Stimulated activated CD8-positive, alpha-beta memory T cell treated with anti-CD3 and anti-CD28 coated beads, Interleukin-15, amount 100 ng/mL, for 4 hours (primary cell): ENCODE measurements at places on chromosomes 16 and 17.

DNA sequence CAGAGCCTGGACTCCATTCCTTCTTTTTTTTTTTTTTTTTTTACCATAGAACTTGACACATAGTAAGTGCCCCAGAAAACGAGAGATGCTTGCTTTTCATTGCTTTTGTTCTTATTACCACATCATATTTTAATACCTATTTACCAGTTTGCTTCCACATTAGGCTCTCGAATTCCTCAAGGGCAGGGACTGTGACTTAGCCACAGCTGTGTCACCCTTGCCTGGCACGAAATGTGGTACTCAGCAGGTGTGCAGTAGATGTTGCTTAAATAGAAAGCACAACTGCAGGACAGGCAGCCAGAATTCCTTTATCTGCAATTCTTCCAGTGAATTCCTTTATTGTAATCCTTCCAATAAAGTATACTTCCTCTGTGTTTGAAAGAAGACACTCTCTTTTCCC, 393.0 kb downstream of the HAPSTR1 start:
- no peak for DNase-seq

DNA sequence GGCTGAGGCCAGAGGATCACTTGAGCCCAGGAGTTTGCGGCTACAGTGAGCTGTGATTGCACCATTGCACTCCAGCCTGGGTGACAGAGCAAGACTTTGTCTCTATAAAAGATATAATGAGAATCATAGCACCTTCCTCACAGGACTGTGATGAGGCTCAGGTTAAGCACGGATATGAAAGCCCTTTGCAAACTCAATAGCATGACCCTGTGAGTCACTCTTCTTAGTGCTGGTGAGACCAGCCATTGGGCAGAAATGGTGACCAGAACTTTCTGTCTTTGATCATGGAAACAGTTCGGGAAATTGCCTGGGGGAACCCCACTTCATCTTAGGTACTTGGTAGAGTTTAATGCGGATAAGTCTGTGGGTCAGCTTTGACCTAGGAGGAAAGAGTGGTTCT, 144.2 kb downstream of the PRKCB start:
- DNase-seq: no peak

DNA sequence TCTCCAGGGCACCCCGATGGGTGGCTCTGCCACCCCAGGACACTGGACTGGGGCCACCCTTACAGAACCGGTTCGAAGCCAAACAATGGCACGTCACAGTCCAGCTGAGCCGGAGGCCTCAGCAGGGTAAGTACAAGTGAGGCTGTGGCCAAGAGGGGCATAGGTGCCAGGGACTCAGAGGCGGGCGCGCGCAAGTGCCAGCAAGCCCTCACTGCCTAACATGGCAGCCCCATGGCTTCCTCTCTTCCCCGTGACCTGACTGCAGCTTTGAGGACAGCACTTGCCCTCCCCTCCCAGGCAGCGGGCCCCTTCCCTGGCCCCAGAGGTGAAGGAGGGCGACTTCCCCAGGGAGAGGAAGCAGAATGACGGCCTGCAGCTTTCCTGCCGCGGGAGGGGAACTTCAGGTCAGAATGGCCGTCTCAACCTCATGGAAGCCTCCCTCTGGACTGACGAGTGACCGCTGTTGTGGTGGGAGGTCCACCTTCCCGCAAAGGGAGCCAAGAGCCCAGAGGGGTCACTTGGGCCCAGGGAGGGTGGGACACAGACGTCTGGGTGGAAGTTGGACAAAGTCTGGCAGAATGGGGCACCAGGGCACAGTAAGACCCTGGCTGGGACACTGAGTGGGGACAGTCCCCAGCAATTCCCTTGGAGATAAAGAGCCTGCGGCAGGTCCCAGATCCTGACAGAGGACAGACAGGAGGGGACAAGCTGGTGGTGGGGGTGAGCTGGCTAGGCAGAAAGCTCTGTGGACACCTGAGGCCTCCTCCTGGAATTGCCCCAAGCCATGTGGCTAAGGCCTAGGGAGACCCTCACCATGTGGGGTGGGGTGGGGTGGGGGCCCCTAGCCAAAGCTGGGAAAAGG, 52.1 kb upstream of the TOB1 start:
- no peak for DNase-seq

GRCh38 chr16:89863741-89864526, 9.5 kb upstream of the TCF25 start:
- peak; percentile 41 for DNase-seq

DNA sequence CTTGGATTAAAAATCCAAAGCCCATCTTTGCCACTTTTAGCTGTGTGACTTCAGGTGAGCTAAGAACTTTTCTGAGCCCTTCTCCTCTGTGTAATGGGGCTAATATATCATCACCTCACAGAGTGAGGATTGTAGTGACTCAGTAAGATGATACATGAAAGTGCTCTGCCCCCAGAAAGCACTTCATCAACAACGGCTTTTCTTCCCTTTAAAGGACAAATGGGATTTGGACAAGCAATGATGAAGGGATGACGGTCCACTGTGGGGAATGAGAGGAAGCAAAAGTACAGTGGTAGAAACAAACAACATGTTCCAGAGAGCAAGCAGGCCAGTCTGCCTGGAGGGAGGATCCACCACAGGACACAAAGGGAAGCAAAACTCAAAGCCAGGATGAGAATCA, 14.3 kb upstream of the TMED6 start:
- DNase-seq: no peak

DNA sequence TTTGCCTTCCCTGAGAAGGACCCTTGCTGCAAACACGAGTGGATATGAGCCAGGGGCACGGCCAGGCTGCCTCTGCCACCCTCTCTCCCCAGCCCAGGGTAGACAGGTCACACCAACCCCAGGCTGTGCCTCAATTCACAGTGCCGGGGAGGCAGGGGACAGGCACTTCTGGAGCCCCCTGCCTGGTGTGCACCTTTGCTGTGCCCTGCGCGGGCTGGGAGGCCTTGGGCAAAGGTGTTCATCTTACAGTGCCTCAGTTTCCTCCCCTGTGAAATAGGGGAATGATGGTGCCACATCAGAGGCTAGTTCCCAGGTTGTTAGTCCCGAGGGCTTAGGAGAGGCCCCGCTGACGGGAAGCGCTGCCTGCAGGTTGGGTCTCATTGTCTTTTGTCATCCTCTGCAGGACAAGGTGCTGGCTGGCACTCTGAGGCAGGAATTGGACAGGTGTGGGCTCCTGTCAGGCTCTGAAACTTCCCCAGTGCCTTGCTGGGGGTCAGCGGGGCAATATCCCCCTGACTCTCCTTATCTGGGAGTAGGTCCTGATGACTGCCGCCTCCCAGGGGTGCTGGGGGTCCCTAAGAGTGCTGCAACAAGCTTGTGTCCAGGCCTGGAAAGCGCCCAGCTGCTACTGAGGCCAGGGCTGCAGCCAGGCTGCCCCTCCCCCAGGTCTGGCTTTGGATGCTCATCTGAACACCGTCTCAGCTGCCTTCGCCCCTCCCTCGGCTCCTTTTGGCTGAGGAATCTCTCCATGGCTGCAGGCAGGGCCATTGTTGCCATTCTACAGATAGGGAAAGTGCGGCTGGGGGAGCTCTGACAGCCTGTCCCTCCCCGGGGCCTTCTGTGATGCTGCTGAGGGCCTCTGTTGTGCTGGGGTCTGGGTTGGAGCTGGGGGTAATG, 3.1 kb downstream of the PRSS21 start:
- DNase-seq: no peak

GRCh38 chr17:58753026-58753425, 2.6 kb upstream of the PPM1E start:
- no peak for DNase-seq

- DNase-seq: no peak
These were observed 48.6 kb downstream of the ABCA8 start for GRCh38 chr17:68906638-68907037.

- DNase-seq: no peak
These were observed 13.9 kb downstream of the ITPRIPL2 start for GRCh38 chr16:19127674-19128131.

DNA sequence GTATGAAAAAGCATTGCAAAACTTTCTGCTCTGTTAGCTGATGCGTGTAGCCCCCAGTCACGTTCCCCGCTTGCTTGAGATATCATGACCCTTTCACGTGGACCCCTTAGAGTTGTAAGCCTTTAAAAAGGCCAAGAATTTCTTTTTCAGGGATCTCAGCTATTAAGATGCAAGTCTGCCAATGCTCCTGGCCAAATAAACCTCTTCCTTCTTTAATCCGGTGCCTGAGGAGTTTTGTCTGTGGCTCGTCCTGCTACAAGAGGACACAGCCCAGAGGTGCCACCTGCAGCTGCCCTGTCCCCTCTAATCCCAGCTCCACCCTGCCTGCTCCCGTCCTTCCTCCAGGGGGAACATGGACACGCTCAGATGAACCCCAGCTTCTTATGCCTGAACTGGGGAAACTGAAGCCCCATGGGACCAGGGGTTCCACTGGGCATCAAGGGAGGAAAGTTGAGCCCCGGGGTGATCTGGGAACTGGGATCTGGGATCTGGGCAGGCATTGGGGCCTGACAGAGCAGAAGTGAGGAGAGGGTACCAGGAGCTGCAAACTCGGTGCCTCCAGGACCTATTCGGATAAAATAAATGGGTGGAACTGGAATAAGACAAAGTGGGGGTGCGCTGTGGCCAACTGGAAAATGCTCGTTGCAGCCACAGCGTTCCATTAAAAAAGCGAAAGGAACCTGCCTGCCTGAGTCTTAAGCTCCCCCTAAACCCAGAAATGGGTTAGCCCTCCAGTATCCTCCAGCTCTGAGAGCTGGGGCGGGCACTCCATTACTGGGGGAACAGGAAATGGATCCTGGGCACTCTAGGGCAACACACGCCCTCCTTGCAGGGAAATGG, 19.7 kb downstream of the QPRT start:
- DNase-seq: no peak

DNA sequence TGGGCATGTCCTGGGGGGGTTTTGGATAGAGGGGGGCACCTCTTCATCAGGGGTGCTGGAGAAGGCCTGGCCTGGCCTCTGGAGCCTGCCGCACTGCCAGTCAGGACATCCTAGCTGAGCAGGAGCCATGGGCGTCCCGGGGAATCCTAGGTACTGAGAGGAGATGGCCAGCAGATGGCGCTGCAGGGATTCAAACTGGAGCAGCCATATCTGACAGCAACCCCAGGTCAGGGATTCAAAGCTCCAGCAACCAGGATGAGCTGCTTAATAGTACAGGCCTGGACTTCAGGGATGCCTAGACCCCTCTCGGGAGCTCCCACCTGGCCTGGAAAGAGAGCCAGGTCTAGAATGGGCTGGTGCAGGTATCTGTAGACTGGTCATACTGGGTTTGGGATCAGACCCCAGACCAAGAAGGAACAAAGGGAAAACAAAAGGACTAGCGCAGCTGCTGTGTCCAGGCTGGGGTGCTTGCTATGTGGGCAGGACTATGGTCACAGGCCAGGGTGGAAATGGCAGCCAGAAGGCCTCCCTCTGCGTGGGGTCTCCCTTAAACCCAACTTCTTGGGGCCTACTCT, 306.9 kb upstream of the RBFOX1 start:
- DNase-seq: no peak

DNA sequence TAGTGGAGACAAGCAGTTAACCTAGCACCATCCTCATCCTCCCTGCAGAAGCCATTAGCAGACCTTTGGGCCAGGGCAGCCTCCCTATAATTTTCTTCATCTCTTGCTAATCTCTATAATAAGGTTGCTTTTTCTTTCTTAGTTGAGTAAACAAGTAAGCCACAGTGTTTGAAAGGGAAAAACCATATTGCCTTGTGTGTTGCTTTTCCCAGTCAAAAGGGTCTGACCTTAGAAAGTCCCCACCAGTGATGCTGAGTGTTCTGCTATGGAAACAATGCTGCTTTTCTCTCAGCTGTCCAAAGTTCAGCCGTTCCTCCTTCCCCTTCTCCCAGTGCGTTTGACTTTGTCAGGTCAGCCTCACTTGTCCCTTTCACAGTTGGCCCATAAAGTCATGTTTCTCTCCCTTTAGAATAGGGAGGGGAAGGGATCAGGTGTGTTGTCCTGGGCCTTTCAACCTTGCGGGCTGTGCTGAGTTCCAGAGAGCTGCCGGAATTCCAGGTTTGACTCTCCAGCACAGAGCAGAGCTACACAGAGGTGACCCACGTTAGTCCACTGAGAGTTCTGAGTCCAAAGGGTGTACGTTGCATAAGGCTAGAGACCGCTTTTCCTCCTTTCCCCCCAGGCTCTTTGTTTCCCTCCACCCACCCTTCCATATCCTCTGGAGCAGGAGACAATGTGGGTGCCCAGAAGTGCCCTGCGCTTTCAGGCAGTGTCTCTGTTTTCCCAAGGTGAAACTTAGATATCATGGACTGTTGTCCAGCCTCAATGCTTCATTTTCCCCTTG, 15.9 kb upstream of the CLEC18C start:
- DNase-seq: no peak

GRCh38 chr17:79276821-79277220, 202.2 kb downstream of the ENGASE start:
- DNase-seq: no peak

DNA sequence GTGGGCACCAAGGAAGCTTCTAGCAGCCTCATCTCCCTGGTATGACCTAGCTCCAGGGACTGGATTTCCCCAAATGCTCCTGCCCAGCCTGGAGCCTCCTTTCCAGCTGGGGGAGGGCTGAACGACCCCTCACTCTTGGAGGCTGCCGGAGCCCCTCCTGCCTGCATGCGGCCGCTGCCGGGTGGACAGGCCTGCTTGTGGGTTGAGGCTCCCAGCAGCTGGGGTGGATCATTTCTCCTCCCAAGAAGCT, 213.6 kb downstream of the SEC14L1 start:
- no peak for DNase-seq

GRCh38 chr17:76039121-76039520, 12.0 kb upstream of the EVPL start:
- no peak for DNase-seq

- DNase-seq: no peak
These were observed 4.3 kb upstream of the CCDC154 start for GRCh38 chr16:1448536-1449116.

- DNase-seq: peak; percentile 69
These were observed 9.2 kb downstream of the TBKBP1 start for GRCh38 chr17:47703191-47703591.

DNA sequence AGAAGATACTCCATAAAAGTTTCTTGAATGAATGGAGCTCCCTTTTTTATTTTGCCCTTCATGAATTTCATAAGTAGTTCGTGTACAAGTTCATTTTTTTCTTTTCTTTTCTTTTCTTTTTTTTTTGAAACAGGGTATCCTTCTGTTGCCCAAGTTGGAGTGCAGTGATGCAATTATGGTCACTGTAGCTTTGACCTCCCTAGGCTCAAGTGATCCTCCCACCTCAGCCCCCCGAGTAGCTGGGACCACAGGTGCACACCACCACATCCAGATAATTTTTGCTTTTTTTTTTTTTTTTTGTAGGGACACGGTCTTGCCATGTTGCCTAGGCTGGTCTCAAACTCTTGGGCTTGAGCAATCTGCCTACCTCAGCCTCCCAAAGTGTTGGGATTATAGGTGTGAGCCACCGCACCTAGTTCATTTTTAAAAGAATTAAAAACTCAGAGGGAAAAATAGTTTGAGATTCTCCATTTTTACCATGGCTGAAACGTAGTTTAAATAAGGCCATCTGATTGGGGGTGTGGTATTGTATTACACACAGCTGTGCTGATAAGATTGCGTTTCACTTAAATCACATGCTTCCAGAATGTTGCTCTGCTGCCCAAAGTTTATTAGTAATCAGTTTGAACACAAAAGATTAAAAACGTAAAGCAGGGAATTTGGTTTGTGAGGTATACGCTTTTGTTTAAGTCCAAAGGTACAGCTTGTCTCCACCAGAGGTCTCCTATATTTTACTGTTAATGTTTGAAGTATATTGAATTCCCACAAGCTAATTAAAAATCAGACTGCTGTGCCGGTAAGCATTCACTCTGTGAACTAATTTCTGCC, 154.1 kb downstream of the SOCS1 start:
- DNase-seq: no peak

GRCh38 chr16:30064729-30065101, 845 bp upstream of the ALDOA start:
- DNase-seq: no peak
